T-helper 17 cell (primary cell): ENCODE measurements at places on chromosomes 6 and 20. TPM values are rescaled to one million over a fixed set of nuclear protein-coding genes. Genes with fewer than 3 reads are reported as not detected.

The VSTM2L gene
- total RNA-seq = not detected

The ENPP3 gene
- total RNA-seq = 0.16 TPM

The MTCH1 gene
- 202 TPM for total RNA-seq

DNA sequence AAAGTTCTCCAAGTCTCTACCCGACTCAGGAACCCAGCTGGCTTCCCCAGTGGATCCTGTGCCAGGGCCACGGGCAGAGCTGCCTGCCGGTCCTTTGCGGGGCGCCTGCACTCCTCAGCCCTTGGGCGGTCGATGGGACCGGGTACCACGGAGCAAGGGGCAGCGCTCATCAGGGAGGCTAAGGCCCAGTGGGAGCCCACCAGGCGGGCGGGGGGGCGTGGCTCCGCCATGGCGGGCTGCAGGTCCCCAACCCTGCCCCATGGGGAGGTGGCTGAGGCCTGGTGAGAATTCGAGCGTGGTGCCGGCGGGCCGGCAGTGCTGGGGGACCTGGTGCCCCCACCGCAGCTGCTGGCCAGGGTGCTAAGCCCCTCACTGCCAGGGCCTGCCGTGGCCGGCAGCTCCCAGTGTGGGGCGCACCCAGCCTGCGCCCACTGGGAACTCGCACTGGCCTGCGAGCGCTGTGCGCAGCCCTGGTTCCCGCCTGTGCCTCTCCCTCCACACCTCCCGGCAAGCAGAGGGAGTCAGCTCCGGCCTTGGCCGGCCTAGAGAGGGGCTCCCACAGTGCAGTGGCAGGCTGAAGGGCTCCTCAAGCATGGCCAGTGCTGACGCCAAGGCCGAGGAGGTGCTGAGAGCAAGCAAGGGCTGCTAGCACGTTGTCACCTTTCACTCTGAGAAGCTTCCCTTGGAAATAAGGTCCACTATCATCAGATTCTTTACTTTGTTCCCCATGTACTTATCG is 14.8 kb upstream of the ELOVL5 start:
- peak overlapping the region; percentile 99 for H3K27ac ChIP-seq

DNA sequence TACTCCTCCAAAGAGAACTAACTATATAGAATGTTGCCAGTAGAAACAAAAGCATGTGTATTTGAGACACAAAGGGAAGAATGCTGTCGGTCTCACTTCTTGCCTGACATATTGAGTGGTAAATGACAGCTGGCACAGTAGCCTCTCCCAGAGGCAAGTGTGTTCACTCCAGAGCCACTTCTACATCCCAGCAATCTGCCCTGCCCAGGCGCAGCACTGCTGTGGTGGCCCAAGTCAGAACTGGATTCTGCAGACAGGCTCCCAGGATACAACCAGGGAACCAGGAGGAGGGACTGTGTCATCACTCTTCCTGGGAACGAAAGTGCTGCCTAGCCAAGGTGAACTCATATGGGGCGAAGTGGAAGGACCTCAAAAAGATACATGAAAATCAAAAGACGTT is 103.2 kb upstream of the ARMC2 start:
- peaks cover 5% of the 10 kb centered on the region for H3K36me3 ChIP-seq
- no peaks in the 10 kb centered on the region for H3K4me1 ChIP-seq
- H3K27me3 ChIP-seq = peaks cover 75% of the 10 kb centered on the region
- DNase-seq = no peak

GRCh38 chr20:61303675-61304074 is 51.6 kb downstream of the CDH4 start:
- no peak overlapping the region for H3K27ac ChIP-seq
- no peaks in the 10 kb centered on the region for H3K27me3 ChIP-seq
- no peaks in the 10 kb centered on the region for H3K36me3 ChIP-seq
- DNase-seq = no peak

The SUMO4 gene
- 9.0 TPM for total RNA-seq

- DNase-seq = peak; percentile 25
- no peaks in the 10 kb centered on the region for H3K36me3 ChIP-seq
- no peak overlapping the region for H3K27ac ChIP-seq
- no peaks in the 10 kb centered on the region for H3K4me1 ChIP-seq
- no peak overlapping the region for H3K4me3 ChIP-seq
Measured at GRCh38 chr20:2005831-2006426, 12.1 kb upstream of the PDYN start.

The SLC16A10 gene
- 5.1 TPM for total RNA-seq

The CCN5 gene
- not detected for total RNA-seq

- H3K27ac ChIP-seq = peak overlapping the region; percentile 96
- peaks cover 3% of the 10 kb centered on the region for H3K36me3 ChIP-seq
- H3K27me3 ChIP-seq = no peaks in the 10 kb centered on the region
Measured at GRCh38 chr20:41152108-41152757, 14.9 kb downstream of the PLCG1 start.

- DNase-seq = no peak
- no peak overlapping the region for H3K27ac ChIP-seq
- H3K36me3 ChIP-seq = peaks cover 5% of the 10 kb centered on the region
- H3K4me3 ChIP-seq = no peak overlapping the region
- peaks cover 5% of the 10 kb centered on the region for H3K4me1 ChIP-seq
Measured at GRCh38 chr6:38366234-38366633, 273.5 kb downstream of the BTBD9 start.

- peaks cover 6% of the 10 kb centered on the region for H3K36me3 ChIP-seq
- H3K4me3 ChIP-seq = no peak overlapping the region
- H3K27ac ChIP-seq = no peak overlapping the region
- peaks cover 7% of the 10 kb centered on the region for H3K4me1 ChIP-seq
Measured at GRCh38 chr20:48679599-48679998, 148.2 kb downstream of the PREX1 start.

DNA sequence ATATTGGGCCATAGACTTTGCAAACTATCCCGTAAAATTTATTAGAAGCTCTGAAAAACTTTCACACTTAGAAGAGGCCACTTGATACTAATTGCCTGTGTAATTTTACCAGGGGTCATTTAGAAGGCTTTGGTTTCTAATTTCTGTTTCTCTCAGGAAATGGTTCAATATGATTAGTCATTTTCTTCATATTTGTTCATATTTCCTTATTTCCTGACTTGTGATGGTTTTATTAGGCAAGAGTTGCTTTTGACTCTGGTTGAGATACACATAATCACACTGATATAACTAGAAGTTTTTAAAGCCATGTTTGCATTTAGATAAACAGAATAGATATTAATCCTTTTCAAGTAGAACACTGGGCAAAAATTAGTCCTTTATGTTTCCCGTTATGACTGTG is 11.8 kb upstream of the HBS1L start:
- no peaks in the 10 kb centered on the region for H3K36me3 ChIP-seq
- H3K27ac ChIP-seq = no peak overlapping the region
- H3K4me3 ChIP-seq = no peak overlapping the region
- DNase-seq = no peak

- H3K27ac ChIP-seq = no peak overlapping the region
- no peak for DNase-seq
- H3K27me3 ChIP-seq = no peaks in the 10 kb centered on the region
- H3K4me3 ChIP-seq = no peak overlapping the region
- H3K36me3 ChIP-seq = no peaks in the 10 kb centered on the region
- peaks cover 17% of the 10 kb centered on the region for H3K4me1 ChIP-seq
Measured at GRCh38 chr20:33560026-33560425, 70.1 kb downstream of the CBFA2T2 start.

- no peak for DNase-seq
- H3K27ac ChIP-seq = no peak overlapping the region
- H3K4me3 ChIP-seq = no peak overlapping the region
- peaks cover 2% of the 10 kb centered on the region for H3K4me1 ChIP-seq
Measured at GRCh38 chr6:148416330-148416965, 73.8 kb downstream of the SASH1 start.

- H3K27me3 ChIP-seq = no peaks in the 10 kb centered on the region
- peak overlapping the region; percentile 94 for H3K27ac ChIP-seq
- H3K4me3 ChIP-seq = peak overlapping the region; percentile 98
- peaks cover 9% of the 10 kb centered on the region for H3K36me3 ChIP-seq
- H3K4me1 ChIP-seq = peaks cover 49% of the 10 kb centered on the region
Measured at GRCh38 chr6:111871725-111872400, 1.4 kb downstream of the FYN start.

The MCHR2 gene
- not detected for total RNA-seq

DNA sequence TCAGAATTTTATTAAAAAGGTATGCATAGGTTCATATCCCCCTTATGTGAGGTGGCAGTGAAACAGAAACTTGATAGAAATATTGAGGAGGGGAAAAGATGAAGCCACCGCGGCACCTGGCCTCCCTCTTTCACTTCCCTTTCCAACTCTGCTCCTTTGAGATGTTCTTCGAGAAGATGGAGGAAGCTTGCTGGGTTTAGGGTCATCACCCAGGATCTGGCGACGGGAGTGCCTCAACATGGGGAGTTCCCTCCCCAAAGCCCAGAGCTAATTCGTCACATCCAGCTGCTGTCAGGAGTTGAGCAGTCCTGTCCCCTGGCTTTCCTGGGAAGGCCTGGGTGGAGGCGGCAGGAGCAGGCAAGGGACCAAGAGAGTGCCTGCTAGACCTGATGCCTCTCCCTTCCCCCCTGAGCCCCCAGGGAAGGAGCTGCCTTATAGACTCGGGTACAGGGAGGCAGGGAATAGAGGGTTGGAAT is 29.1 kb downstream of the RREB1 start:
- no peak for DNase-seq
- peaks cover 35% of the 10 kb centered on the region for H3K4me1 ChIP-seq
- no peaks in the 10 kb centered on the region for H3K27me3 ChIP-seq
- H3K4me3 ChIP-seq = peak overlapping the region; percentile 87
- H3K27ac ChIP-seq = peak overlapping the region; percentile 95

GRCh38 chr20:48682529-48683363 is 145.1 kb downstream of the PREX1 start:
- no peaks in the 10 kb centered on the region for H3K27me3 ChIP-seq
- peaks cover 13% of the 10 kb centered on the region for H3K4me1 ChIP-seq
- no peak overlapping the region for H3K4me3 ChIP-seq

The PRSS16 gene
- 2.0 TPM for total RNA-seq

DNA sequence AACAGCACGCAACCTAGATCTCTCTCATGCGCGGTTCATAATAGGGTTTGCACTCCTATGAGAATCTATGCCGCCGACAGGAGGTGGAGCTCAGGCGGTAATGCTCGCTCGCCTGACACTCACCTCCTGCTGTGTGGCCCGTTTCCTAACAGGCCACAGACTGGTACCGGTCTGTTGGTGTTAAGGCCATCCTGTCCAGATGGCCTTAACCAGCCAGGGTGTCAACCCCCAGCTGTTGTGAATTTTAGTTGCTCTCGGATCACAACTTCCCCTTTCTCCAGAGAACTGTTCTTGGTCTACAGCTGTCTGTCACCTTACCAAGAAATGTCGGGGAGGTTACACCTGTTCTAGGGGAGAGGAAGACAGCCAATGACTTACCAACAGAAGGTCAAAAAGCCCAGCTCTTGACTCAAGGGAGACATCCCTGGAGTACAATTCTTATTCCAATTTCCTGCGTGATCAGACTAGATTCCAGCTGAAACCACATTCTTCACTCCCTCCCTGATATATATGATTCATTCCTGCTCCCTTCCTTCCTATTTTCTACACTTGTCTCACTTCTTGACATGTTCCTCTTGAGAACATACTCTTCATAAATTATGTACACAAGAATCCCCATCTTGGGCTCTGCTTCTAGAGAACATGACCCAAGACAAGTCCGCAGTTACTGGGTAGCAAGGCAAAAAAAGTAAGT is 23.1 kb upstream of the DNAAF9 start:
- H3K27me3 ChIP-seq = peaks cover 17% of the 10 kb centered on the region
- no peak overlapping the region for H3K4me3 ChIP-seq
- H3K36me3 ChIP-seq = no peaks in the 10 kb centered on the region
- DNase-seq = no peak
- no peak overlapping the region for H3K27ac ChIP-seq
- H3K4me1 ChIP-seq = peaks cover 2% of the 10 kb centered on the region

The FOXS1 gene
- total RNA-seq = not detected

DNA sequence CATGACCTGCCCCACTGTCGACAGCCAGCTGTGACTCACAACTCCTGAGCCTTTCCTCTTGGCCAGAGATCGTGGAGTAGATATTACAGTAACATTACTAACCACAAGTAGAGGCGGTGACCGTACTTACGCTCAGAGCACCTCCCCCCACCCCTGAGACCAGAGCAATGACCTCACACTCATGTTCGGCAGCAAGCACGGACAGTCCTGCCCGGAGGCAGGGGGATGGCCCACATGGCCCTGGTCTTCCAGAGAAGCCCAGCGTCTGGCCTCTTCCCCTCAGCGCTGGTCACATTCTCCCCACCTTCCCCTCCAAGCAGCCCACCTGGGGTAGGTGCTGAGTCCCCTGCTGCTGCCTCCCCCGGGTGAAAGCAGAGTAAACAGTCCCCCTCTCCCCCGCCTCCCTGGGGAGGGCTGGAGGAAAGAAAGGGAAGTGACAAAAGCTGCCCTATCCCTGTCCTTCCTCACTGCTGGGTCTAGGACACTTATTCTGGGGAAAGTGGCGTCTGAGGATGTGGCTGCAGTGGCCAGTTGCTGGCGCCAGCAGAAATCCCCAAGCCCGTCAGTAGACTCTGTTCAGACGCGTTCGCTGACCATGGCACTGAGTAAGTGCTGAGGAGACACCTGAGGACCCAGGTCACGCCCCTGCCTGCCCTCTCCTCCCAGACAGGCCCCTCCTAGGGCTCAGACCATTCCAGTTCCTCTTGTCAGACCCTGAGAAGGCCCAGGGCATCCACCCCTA is 68.5 kb downstream of the MRPL14 start:
- peaks cover 8% of the 10 kb centered on the region for H3K27me3 ChIP-seq
- no peak for DNase-seq
- H3K4me1 ChIP-seq = no peaks in the 10 kb centered on the region

The CCDC167 gene
- 43.7 TPM for total RNA-seq

The SRF gene
- total RNA-seq = 26.3 TPM

DNA sequence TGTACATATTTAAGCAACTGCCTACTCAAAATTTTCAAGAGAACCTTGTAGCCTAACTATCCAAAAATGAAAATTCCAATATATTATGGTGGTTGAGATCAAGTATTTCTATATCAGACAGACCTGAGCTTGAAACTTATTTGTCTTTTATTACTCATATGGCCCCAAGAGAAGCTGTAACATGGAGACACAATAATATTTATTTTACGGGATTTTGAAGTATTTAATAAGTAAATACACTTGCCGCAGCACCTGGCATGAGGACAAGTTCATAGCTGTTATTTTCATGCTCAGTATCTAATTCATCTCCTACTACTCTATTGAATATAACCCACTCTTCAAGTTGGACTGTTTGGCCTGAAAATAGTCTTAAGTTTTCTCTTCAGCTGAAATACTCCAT is 28.0 kb downstream of the PTPRK start:
- no peaks in the 10 kb centered on the region for H3K36me3 ChIP-seq
- H3K27ac ChIP-seq = no peak overlapping the region
- H3K4me3 ChIP-seq = no peak overlapping the region
- peaks cover 42% of the 10 kb centered on the region for H3K27me3 ChIP-seq

The AVP gene
- not detected for total RNA-seq

GRCh38 chr20:64035066-64035932 is 683 bp upstream of the C20orf204 start:
- H3K27ac ChIP-seq = peak overlapping the region; percentile 91
- H3K36me3 ChIP-seq = peaks cover 1% of the 10 kb centered on the region
- DNase-seq = no peak
- peak overlapping the region; percentile 81 for H3K4me3 ChIP-seq

DNA sequence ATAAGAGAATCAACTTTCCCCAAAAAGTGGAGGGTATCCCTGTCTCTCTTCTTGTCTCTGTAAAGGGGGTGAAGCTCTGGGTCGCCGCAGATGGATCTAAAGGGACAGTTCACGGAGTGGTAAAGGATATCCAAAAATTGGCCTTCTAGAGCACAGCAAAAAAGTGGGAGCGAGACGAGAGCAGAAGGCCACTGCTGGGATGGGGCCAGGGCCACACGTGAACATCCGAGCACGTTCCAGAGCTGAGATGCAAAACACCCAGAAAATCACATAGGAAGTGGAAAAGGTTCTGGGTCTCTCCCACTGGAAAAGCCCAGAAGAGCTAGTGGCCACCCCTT is 837 bp downstream of the TRAM2 start:
- peaks cover 3% of the 10 kb centered on the region for H3K36me3 ChIP-seq
- H3K27ac ChIP-seq = peak overlapping the region; percentile 91
- H3K4me3 ChIP-seq = peak overlapping the region; percentile 95
- no peak for DNase-seq
- H3K27me3 ChIP-seq = no peaks in the 10 kb centered on the region

The EYS gene
- total RNA-seq = not detected
